ENCODE measurements at places on chromosomes 12 and 14. TPM values are rescaled to one million over a fixed set of nuclear protein-coding genes. Genes with fewer than 3 reads are reported as not detected.
A peak's percentile ranks its signal among the peaks of the same experiment; 100 is the strongest.

DNA sequence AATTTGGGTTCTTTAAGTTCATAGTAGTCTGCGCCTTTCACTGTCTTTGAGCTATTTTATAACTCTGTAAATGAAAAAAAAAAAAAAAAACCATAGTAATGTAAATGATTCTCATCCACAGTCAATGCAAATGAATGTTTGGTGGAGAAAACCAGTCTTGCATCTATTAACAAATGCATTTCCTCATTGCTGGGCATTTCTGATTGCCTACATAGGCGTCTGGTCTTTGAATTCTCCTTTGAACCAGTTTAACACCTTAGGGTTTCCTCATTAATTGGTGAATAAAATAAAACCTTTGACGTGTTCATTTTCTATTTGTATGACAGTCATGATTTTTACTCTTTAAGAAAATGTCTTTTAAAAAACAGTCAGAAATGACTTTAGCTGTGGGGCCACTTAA lies 114.8 kb downstream of the C12orf75 start:
- H3K36me3 ChIP-seq = no peaks in the 10 kb centered on the region
- H3K27me3 ChIP-seq = peaks cover 20% of the 10 kb centered on the region
- H3K4me1 ChIP-seq = no peaks in the 10 kb centered on the region
- H3K4me3 ChIP-seq = no peak overlapping the region

GRCh38 chr12:14952299-14952921 lies 9.0 kb downstream of the ARHGDIB start:
- peak overlapping the region; percentile 97 for H3K27ac ChIP-seq
- DNase-seq = peak; percentile 72
- peak overlapping the region; percentile 68 for H3K4me3 ChIP-seq
- H3K27me3 ChIP-seq = no peaks in the 10 kb centered on the region
- H3K4me1 ChIP-seq = peaks cover 83% of the 10 kb centered on the region

GRCh38 chr12:96397756-96398423 lies 2.3 kb downstream of the CDK17 start:
- peak overlapping the region; percentile 96 for H3K27ac ChIP-seq
- peak overlapping the region; percentile 92 for H3K4me3 ChIP-seq
- no peak for DNase-seq
- peaks cover 2% of the 10 kb centered on the region for H3K36me3 ChIP-seq
- H3K27me3 ChIP-seq = no peaks in the 10 kb centered on the region

DNA sequence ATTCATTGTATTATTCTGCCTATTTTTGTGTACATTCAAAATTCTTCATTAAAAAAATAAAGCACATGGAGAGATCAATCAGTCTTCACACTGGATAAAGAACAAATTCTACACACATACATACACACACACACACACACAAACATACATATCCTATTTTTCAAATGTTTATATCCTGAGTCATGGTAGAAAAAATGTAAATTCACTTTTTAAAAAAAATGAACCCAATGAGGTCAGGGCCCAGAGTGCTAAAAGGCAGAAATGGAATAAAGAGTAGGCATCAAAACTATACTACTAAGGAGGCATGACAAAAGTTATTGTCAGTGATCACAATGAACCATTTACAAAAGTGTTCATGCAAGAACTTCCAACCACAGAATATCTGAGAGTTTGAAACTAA lies 17.3 kb downstream of the GALC start:
- no peaks in the 10 kb centered on the region for H3K27me3 ChIP-seq
- no peak for DNase-seq
- H3K4me3 ChIP-seq = no peak overlapping the region
- H3K4me1 ChIP-seq = peaks cover 7% of the 10 kb centered on the region

GRCh38 chr12:64180951-64181350 lies 41.1 kb downstream of the KICS2 start:
- no peaks in the 10 kb centered on the region for H3K4me1 ChIP-seq
- H3K27me3 ChIP-seq = no peaks in the 10 kb centered on the region
- peaks cover 13% of the 10 kb centered on the region for H3K36me3 ChIP-seq
- H3K4me3 ChIP-seq = no peak overlapping the region

DNA sequence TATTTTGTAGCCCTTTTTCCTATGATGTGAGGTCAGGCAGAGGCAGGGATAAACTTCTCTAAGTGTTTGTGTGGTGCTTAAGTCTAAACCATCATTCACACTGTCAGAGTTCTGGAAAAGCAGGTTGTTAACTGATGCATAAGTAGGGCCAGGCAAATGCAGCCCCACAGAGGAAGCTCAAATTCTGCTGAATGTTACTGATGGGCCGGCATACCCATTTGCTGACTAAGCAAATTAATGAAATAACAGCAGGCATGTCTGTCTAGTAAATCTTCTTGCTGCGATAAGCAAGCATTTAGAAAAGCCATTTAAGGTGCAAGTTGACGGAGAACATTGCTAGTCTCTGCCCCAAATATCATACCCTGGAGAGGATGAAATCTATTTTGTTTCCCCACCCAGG lies 523.2 kb upstream of the CCDC196 start:
- H3K4me3 ChIP-seq = no peak overlapping the region
- H3K27me3 ChIP-seq = no peaks in the 10 kb centered on the region
- no peak for DNase-seq
- peaks cover 22% of the 10 kb centered on the region for H3K4me1 ChIP-seq
- no peaks in the 10 kb centered on the region for H3K36me3 ChIP-seq

- H3K36me3 ChIP-seq = no peaks in the 10 kb centered on the region
- no peak for DNase-seq
- no peaks in the 10 kb centered on the region for H3K27me3 ChIP-seq
- H3K4me3 ChIP-seq = no peak overlapping the region
Measured at GRCh38 chr12:60842181-60842580, 1246.4 kb downstream of the SLC16A7 start.

DNA sequence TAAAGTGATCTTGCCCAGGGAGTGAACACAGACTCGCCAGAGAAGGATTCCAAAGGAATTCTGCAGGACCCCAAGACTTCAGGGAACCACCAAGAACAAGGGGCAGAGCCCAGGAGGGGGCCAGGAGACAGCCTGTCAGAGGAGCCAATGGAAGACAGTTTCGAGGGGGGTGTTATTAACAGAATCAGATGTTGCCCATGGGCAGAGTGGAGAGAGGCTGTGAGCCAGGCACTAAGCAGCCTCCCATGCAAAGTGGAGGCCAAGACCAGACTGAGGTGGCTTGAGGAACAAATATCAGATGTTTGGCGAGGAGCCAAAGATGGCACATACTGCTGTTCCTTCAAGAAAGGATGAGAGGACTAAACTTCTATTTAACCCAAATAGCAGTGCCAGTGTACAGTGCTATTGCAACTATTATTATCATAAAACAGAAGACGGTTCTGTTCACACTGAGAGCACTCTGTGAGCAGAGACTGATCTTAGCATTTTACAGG lies 12.6 kb downstream of the APPL2 start:
- H3K4me3 ChIP-seq = no peak overlapping the region
- H3K27ac ChIP-seq = no peak overlapping the region
- H3K27me3 ChIP-seq = no peaks in the 10 kb centered on the region

DNA sequence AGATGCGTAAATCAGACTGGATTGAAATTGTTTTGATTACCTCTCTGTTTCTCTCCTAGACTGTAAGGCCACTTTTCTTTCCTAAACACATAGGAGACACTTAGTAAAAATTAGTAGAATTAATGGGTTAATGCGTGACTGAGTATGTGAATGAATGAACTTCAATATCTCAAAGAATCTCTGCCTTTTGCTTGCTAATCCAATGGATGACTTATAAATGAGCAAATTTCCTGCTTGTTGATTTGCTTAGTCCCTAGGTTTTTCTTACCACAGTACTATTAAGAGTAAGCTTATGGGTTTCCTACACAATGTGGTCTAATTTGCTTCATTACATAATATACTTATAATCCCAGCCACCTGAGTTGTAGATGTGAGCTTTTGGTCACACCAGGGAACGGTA lies 164.1 kb downstream of the SRGAP1 start:
- no peaks in the 10 kb centered on the region for H3K27me3 ChIP-seq
- DNase-seq = no peak
- no peak overlapping the region for H3K4me3 ChIP-seq
- no peak overlapping the region for H3K27ac ChIP-seq
- H3K4me1 ChIP-seq = no peaks in the 10 kb centered on the region
- no peaks in the 10 kb centered on the region for H3K36me3 ChIP-seq

- peaks cover 59% of the 10 kb centered on the region for H3K36me3 ChIP-seq
- H3K27ac ChIP-seq = no peak overlapping the region
- no peaks in the 10 kb centered on the region for H3K27me3 ChIP-seq
- no peak for DNase-seq
- no peak overlapping the region for H3K4me3 ChIP-seq
- H3K4me1 ChIP-seq = peaks cover 2% of the 10 kb centered on the region
Measured at GRCh38 chr14:95432144-95433093, 84.0 kb downstream of the SYNE3 start.

DNA sequence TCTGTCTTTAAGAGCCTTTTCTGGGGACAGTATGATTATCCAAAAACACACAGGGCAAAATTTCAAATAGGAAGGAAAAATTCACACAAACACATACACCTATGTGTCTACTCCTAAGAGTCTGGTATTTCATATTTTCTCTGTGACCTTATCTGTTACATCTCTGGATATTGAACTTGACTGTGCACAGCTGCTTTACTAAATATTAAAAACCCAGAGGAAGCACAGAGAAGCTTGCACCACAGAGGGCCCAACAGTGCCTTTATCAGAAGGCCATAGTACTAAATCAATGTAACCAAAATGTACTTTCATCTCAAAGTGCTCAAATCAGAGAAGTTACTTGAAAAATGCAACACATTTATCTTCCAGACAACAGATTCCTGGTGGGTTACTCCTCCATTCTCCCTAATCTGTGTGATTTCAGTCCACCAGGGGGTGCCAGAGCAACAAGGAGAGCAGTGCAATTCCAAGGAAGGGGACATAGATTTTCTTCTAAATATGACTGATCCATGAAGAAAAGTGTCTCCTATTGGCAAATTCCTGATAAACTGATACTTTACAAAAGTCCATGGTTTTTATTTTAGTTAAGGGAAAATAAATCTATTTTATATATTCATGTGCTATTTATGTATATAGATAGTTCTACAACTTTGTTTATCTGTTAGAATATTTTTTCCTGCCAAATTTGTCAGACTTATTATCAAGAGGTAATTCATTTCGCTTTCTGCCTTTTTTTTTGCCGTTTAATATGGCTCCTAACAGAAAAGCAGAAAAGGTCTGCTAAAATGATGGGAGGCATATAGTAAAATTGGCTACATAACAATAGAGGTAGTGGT lies 617.6 kb downstream of the LRFN5 start:
- H3K4me3 ChIP-seq = no peak overlapping the region
- peak; percentile 35 for DNase-seq
- H3K4me1 ChIP-seq = no peaks in the 10 kb centered on the region
- no peaks in the 10 kb centered on the region for H3K27me3 ChIP-seq

- H3K27ac ChIP-seq = no peak overlapping the region
- no peak overlapping the region for H3K4me3 ChIP-seq
- peaks cover 7% of the 10 kb centered on the region for H3K27me3 ChIP-seq
- no peak for DNase-seq
- H3K4me1 ChIP-seq = no peaks in the 10 kb centered on the region
- H3K36me3 ChIP-seq = no peaks in the 10 kb centered on the region
Measured at GRCh38 chr14:90603841-90604240, 207.0 kb downstream of the CALM1 start.

- no peak overlapping the region for H3K27ac ChIP-seq
- no peaks in the 10 kb centered on the region for H3K36me3 ChIP-seq
- no peaks in the 10 kb centered on the region for H3K4me1 ChIP-seq
- H3K27me3 ChIP-seq = peaks cover 5% of the 10 kb centered on the region
- H3K4me3 ChIP-seq = no peak overlapping the region
- peak; percentile 4 for DNase-seq
Measured at GRCh38 chr12:110906083-110906482, 14.3 kb downstream of the MYL2 start.

GRCh38 chr14:74913986-74914573 lies 9.0 kb downstream of the RPS6KL1 start:
- no peak overlapping the region for H3K27ac ChIP-seq
- H3K27me3 ChIP-seq = no peaks in the 10 kb centered on the region
- H3K4me3 ChIP-seq = no peak overlapping the region
- no peaks in the 10 kb centered on the region for H3K36me3 ChIP-seq
- DNase-seq = peak; percentile 37

GRCh38 chr14:36438883-36439282 lies 81.1 kb downstream of the NKX2-1 start:
- H3K27ac ChIP-seq = no peak overlapping the region
- H3K27me3 ChIP-seq = peaks cover 12% of the 10 kb centered on the region
- no peaks in the 10 kb centered on the region for H3K36me3 ChIP-seq
- H3K4me3 ChIP-seq = no peak overlapping the region

DNA sequence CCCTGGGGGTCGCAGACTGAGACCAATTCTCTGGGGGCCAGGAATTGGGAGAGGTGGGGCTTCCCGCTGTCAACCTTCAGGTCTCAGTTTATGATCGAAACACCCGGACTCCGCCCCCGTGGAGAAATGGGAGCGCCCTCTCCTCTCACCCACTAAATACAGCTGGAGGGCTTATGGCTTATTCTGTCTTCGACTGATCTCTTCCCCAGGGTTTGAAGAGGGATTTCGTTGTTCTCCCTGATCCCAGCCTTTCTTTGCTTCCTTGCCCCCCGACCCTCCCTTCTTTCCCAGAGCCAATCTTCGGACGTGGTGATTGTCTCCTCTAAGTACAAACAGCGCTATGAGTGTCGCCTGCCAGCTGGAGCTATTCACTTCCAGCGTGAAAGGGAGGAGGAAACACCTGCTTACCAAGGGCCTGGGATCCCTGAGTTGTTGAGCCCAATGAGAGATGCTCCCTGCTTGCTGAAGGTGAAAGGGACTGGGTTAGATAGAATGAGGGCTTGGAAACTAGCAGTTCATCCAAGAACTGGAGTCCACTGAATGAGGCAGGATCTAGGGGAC lies 607 bp downstream of the OS9 start:
- no peak overlapping the region for H3K4me3 ChIP-seq
- peak; percentile 38 for DNase-seq
- H3K27ac ChIP-seq = no peak overlapping the region
- no peaks in the 10 kb centered on the region for H3K4me1 ChIP-seq
- H3K36me3 ChIP-seq = peaks cover 14% of the 10 kb centered on the region

- H3K27me3 ChIP-seq = no peaks in the 10 kb centered on the region
- no peak for DNase-seq
- H3K4me1 ChIP-seq = peaks cover 50% of the 10 kb centered on the region
- H3K4me3 ChIP-seq = peak overlapping the region; percentile 93
- H3K27ac ChIP-seq = peak overlapping the region; percentile 97
Measured at GRCh38 chr12:11171969-11172675, 1.1 kb downstream of the SMIM10L1 start.

- DNase-seq = peak; percentile 10
- no peaks in the 10 kb centered on the region for H3K4me1 ChIP-seq
- H3K27ac ChIP-seq = no peak overlapping the region
- H3K4me3 ChIP-seq = no peak overlapping the region
Measured at GRCh38 chr14:81710232-81710845, 176.7 kb upstream of the SEL1L start.

GRCh38 chr12:58815235-58815634 lies 105.1 kb downstream of the LRIG3 start:
- DNase-seq = no peak
- H3K4me3 ChIP-seq = no peak overlapping the region
- H3K27ac ChIP-seq = no peak overlapping the region
- H3K4me1 ChIP-seq = no peaks in the 10 kb centered on the region

SLC17A8 gene
- not detected for total RNA-seq

KDM2B gene
- 61.0 TPM for total RNA-seq

SPIC gene
- not detected for total RNA-seq

PLEK2 gene
- total RNA-seq = not detected

OVCH1 gene
- not detected for total RNA-seq

AKAP6 gene
- total RNA-seq = 1.2 TPM

RBMS2 gene
- total RNA-seq = 3.1 TPM

G2E3 gene
- 21.5 TPM for total RNA-seq

IGF1 gene
- total RNA-seq = 0.90 TPM

KRT86 gene
- not detected for total RNA-seq

ITGA5 gene
- total RNA-seq = 36.6 TPM
